ENCODE measurements at places on chromosomes 12 and 14.

DNA sequence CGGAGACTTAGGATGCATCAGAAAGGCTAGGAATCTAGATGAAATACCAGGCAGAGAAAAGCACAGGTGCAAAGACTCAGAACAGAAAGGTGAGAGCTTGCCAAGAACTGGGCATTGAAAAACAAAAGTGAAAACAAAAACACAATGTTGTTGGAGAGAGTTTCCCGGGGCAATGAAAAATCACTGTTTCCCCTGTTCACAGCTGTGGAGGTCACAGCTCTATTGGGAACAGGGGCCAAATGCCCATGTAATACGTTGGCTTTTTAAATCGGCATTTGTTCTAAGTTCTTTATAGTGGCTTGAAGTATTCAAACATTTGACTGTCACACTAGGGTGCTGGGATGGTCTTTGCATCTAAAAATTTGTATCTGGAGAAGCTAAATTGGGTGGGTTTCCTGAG lies 108.3 kb downstream of the SLC15A4 start:
- no peak for DNase-seq

- DNase-seq = peak; percentile 79
These were observed 60.6 kb downstream of the FBXL14 start for GRCh38 chr12:1533602-1534304.

DNA sequence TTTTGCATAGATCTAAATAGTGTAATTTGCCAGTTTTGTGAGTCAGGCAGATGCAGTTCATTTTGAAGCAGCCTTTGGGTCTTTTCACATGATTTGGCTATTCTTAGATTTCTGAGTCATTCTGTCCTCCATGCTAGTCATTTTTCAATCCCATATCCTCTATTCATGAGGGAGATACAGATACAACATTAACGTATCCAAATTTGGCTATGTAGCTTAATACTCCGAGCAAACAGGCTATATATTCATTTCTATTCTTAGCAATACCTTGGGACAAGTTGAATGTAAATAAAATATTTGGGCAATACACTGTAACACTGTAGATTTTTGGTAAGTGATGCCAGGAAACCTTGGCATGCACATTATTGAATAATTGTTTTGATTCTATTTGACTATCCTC lies 270.7 kb upstream of the PDE3A start:
- no peak for DNase-seq

- no peak for DNase-seq
These were observed 43.4 kb upstream of the SPTLC2 start for GRCh38 chr14:77659831-77660230.

DNA sequence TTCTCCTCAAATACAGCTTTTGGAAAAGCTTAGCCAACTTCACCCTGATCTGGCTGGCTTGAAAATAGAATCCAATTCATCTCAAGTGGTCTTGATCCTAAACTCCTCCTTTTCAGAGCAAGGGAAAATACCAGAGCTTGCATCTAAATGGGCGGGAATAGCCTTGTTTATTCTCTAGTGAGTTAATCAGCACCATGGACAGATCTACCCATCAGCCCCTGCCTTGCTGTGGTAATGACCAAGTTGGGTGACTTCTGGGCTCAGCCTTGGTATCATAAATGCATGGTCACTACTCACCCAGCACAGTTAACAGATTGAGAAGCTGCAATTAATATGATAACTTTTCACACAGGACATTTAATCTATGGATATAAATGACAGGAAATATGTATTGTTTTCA lies 196.6 kb downstream of the GLT1D1 start:
- DNase-seq = no peak

GRCh38 chr12:102848832-102849231 lies 68.2 kb downstream of the PAH start:
- DNase-seq = no peak

DNA sequence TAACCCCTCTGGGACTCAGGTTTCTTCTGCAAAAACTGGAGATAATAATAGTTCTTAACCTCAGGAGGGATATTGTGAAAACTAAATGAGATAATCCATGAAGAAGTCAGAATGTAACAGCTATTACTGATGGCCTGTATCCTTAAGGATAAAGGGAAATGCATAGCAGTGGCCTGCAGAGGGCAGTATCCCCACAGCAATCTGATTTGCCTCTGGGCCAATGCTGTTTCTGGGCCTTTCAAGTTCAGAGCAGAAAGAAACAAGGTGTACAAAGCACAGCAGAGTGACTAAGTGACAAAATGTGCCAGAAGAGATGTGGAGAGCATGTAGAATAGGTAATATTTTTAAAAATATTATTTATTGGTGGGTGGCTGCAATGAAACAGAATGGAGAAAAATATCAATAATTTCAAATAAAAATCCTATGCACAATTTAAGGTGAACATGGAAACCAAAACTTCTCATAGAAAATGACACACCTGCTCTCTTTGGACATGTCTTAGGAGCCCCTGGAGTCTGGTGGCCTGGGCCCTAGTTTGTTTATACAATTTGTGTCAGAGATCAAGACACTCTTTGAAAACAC lies 90.3 kb downstream of the C12orf75 start:
- DNase-seq = peak; percentile 79

DNA sequence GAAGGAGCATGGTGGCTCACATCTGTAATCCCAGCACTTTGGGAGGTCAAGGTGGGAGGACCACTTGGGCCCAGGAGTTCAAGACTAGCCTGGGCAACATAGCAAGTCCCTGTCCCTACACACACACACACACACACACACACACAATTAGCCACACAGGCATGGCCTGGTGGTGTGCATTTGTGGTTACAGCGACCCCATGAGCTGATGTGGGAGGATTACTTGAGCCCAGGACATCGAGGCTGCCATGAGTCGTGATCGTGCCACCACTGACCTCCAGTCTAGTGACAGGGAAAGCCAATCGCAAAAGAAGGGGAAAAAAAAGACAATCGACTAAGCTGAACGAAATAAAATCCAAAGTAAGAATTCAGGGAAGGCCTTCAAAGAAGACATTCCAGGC lies 67.9 kb downstream of the TBX3 start:
- no peak for DNase-seq

- DNase-seq = no peak
These were observed 8.6 kb upstream of the TMEM119 start for GRCh38 chr12:108606492-108606891.

DNA sequence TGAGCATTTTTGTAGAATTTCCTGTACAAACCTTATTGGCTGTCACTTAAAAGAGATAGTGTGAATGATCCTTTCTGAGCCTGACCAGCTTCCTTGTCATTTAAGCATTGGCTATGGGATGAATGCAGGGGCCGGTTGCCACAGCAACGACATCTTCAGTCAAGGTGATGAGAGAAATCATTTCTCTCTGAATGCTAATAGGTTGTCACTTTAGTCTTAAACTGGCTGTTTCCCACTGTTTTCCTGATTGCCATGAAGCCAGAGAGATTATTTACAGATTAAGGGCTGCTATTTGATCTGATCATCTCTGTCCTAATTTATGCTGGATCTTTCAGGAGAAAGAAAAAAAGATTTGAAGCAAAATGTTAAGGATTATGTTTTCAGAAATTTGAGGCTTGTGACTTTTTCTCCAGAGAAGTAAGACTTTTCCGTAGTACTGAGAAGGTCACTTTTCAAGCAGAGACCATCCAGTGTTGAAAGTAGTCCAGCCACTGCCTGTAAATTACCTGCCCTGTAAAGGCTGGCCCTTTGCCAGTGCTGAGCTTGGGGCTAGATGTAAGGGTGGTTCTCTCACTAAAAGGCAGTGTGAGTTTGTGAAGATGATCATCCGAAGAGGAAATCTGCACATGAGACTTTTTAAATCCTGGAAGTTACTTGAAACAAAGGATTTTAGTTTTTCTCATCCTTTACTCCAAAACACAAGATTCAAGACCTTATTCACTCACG lies 235.6 kb downstream of the DACT1 start:
- no peak for DNase-seq

DNA sequence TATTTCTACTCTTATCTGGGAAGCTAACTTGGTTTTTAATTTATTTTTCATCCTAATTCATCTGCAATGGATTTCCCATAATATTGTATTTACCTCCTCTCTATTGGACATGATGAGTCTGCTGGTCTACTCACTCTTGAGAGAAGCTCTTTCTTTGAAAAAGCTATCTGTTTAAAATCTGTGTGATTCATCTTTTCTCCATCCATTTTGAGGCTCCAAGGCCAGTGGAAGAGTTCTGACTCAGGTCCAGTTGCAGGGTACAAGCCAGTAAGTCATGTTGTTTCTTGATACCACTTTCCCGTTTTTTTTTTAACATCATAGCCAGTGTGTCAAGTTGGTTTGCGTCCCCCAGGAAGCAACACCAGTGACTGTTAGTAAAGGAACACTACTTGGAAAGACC lies 160.3 kb upstream of the BMP4 start:
- no peak for DNase-seq

GRCh38 chr12:39692258-39692853 lies 72.8 kb upstream of the ABCD2 start:
- no peak for DNase-seq

DNA sequence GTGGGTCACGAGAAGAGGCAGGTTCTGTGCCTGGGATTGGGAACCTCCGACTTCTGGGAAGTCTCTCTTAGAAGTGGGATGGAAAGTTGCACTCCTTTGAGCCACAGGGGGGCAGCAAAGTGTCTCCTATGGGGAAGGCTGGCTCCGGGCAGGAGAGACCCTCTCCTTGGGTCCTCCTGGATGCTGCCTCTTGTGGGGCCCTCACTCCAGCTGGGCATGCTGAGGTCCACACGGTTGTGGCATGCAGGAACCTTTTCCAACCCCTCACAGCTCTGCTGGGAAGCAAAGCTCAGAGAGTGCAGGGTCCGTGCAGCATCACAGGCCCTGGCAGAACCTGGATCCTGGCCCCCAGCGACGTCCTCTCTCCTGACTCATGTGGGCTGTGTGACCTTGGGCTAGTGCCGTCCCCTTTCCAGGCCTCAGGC lies 17.4 kb downstream of the SDSL start:
- no peak for DNase-seq

DNA sequence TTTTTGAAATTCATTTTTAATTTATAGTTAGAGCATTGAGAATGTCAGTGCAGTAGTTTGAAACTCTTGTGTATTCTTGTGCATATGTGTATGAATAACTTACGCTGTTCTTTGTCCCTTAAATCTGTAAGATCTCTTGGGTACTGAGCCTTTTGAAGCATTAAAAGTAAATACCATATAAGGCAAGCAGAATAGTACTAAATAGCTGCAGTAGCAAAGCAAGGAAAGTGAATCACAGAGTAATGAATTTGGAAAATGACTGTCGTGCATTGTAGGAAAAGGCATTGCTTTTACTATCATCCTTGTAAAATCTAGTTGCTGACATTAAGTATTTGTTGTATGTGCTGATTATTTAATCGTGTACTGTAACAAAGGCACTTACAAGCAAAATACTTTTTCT lies 12.1 kb downstream of the CNOT2 start:
- DNase-seq = no peak

DNA sequence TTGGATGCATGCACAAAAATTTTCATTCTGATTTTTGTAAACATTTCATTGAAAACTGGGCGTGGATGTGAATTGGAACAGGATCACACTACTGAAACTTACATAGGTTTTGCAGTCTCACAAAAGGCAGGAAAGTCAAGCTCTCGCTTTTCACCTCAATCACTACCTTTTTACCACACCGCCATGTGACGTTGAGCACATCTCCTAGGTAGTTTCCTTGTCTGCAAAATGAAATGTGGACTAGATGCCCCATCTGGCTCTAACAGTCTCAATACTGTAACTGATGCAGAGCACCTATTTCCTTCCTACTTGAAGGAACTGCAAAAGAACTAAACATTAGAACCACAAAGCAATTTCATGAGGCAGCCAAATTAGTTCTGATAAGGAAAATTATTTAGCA lies 4.4 kb upstream of the YY1 start:
- DNase-seq = no peak

- DNase-seq = no peak
These were observed 3.9 kb downstream of the TMEM30B start for GRCh38 chr14:61277232-61277631.

GRCh38 chr12:94560431-94561221 lies 89.7 kb downstream of the TMCC3 start:
- DNase-seq = peak; percentile 59

GRCh38 chr14:36582874-36583241 lies 444 bp upstream of the NKX2-8 start:
- DNase-seq = no peak

DNA sequence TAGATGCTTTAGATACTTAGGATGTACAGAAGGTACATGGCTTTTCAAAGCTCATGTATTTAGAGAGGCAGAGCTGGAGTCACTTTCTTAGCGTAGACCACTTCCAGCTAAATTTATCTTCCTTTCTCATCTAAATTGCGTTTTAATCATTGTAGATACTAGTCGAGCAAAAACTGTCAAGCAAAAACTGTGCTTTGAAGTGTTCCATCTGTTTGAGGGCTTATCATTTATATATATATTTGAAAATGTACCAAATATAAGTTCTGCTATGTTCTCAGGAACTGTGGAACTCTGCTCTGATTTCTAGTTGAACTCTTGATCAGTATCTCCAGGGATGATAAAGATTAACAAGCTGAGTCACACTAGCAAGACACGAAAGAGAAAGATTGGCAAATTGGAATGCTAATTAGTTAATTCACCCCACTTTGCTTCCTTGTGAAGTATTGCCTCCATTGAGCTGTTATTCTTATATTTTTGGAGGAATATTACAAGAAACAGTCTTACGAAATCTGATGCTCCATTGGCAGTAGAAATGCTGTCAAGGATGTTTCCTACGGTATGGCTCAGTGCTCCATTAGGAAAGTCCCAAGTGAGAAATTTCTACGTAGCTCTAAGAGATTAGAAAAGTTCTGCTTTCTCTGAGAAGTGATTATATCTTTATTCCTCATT lies 310.7 kb downstream of the AEBP2 start:
- no peak for DNase-seq

- DNase-seq = peak; percentile 20
These were observed 23.9 kb downstream of the DIO3 start for GRCh38 chr14:101585211-101585610.

DNA sequence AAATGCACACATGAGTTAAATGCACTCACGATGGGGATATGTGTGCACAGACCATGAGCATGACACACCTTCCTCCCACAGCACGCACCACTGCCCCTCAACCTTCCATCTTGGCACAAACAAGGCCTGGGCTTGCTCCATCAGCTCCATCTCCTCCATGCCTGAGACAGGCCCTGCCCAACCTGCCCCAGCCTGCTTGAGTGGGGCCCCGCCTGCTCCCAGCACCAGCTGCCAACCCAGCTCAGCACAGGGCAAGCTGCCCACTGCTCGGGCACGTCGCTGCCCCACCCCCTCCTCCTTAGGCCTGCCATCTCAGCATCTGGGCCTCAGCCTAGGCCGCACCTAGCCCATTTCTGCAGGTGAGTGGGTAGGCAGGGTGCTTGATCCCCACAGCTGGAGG lies 27.6 kb upstream of the KRT78 start:
- no peak for DNase-seq

- no peak for DNase-seq
These were observed 304.9 kb downstream of the ZFP36L1 start for GRCh38 chr14:68487805-68488590.

Data from activated CD8-positive, alpha-beta memory T cell treated with anti-CD3 and anti-CD28 coated beads, Interleukin-2, amount 50 U/mL, for 48 hours (primary cell).